ELR (cell line): ENCODE measurements at places on chromosomes 7 and 10.

GRCh38 chr7:27875832-27876231, 135.9 kb downstream of the TAX1BP1 start:
- no peak for DNase-seq

DNA sequence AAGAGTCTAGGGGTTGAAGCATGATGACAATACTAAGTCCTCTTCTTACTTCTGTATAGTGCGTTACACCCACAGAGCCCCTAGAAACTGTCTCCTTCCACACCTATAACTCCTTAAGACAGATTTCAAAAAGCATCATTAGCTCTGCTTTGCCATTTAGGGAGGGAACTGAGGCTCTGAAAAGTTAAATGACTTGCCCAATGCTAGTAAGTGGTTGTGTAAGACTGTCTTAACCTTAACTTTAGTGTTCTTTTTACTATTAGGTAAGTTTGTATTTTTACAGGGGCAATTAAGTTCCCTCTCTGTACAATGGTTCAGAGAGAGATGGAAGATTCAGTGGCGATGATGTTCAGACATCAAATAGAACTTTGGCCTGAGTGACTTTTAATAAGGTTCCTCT, 72.7 kb upstream of the ASAH2 start:
- no peak for DNase-seq

DNA sequence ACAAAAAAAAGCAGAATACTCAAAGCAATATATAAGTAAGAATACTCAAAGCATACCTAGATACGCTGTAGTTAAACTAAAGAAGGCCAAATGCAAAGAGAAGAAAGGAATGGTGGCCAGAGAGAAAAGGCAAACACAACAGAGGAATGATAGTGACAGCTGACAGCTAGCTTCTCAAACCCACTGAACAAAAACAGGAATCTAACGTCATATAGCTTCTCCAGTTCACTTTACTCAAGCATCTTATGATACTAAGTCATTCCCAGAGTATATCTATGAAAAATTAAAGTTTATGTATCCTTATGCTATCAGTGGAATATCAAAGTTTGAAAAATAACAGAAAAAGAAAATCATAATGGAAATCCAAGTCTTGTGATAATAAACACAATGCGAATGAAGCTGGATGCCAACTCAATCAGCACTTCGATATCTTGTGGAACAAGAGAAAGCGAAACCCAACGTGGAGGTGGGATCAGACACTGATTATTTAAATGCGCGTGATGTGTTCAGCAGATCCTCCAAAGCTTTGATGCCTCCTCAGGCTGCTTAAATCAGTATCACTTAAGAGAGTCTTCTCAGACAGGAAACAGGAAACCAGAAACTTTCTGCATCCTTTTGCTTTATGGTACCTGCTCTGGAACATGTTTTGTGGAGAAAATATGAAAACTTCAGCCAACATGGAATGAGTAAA, 102.8 kb downstream of the PIP4K2A start:
- DNase-seq: no peak

GRCh38 chr10:101781984-101782810, 1.0 kb downstream of the NPM3 start:
- no peak for DNase-seq

DNA sequence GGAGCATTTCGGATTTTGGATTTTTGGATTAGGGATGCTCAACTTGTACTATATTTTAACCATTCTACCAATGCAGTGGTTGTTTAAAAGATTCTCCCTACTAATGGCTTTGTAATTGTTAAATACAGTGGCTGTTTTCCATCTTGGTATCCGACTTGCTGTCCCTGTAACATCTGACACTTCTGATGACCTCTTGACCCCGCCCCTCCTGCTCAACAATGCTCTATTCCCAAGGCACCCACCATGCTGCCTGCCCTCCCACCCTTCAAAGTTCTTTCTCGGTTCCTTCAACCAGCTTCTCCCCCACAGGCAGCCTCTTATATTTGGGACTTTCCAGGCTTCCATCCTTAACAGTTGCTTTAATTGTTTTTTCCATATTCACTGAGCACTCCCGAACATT, 2.0 kb downstream of the PRTFDC1 start:
- DNase-seq: no peak

- no peak for DNase-seq
Measured at GRCh38 chr7:102085218-102085772, 201.4 kb upstream of the SH2B2 start.

DNA sequence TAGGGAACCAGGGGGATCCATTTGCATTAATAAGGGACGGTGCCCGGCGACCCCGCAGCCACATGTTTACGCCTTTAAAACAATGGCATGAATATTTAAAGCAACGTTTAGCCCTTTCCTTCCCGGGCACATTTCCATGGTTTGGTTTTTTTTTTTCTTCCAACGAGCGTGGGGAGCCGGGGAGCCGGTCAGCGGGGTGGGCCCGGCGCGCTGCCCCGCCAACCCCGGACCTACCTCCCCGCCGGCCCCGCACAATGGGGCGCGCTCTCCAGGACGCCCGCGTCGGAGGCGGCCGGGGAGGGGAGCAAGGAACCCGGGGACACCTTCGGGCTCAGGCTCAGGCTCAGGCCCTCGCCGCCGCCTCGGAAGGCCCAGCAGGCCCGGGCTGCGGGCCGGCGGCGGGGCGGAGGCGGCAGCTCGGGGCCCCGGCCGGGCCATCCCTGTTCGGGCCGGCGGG, 1.0 kb downstream of the SEPHS1 start:
- peak; percentile 44 for DNase-seq

- peak; percentile 34 for DNase-seq
Measured at GRCh38 chr10:21318540-21319167, 206.8 kb downstream of the SKIDA1 start.

GRCh38 chr10:29977171-29977570, 82.2 kb downstream of the JCAD start:
- no peak for DNase-seq

DNA sequence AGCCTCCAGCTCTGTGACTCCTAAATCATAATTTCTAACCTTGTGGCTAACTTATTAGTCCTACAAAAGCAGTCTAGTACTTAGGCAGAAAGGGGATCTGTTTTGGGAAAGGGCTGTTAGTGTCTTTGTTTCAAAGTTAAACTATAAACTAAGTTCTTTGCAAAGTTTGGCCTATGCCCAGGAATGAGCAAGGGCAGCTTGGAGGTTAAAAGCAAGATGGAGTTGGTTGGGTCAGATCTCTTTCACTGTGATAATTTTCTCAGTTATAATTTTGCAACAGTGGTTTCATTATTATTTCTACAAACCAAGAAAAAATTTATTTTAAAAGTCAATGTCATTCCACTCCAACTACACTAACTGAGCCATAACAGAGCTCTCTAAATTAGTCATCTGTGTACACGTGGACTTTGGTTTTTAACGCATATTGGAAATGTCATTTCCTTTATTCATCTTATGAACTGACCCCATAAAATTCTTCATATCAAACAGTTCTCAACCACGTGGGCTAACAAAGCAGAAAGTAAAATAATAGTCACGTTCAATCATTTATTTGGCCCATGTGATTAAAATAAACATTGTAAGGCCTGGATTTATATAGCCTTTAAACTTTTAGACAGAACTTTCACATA, 143.2 kb upstream of the C7orf33 start:
- no peak for DNase-seq

DNA sequence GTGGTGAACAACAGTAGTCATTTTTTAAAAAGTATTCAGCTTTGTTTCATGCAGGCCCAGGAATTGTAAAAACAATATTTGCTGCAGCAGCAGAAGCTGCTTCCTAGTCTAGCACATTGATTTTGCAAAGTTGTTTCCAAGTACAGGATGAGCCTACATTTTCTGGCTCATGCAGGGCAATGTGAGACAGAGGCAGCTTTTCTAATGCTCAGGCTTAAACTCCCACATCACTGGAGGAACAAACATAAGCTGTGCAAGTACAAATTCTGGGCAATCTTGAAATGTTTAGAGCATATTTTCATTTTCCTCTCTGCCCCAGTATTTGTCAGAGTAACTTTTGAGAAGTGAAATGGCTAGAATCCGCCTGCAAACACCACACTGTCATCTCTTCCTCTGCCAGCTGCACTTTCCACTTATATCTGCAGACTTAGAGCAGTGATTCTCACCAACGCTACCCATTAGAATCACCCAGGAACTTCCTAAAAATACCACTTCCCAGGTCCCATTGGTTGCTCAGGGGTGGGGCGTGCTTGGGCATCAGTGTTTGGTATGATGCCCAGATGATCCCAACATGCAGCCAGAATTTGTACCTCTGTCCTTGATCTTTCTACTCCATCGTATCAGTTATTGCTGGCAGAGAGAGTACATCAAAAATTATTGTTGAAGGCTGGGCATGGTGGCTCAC, 304.1 kb upstream of the LRGUK start:
- DNase-seq: no peak

GRCh38 chr10:50514995-50515394, 108.8 kb downstream of the SGMS1 start:
- DNase-seq: no peak
